G401 (cell line): ENCODE measurements at places on chromosomes 7 and 10.

DNA sequence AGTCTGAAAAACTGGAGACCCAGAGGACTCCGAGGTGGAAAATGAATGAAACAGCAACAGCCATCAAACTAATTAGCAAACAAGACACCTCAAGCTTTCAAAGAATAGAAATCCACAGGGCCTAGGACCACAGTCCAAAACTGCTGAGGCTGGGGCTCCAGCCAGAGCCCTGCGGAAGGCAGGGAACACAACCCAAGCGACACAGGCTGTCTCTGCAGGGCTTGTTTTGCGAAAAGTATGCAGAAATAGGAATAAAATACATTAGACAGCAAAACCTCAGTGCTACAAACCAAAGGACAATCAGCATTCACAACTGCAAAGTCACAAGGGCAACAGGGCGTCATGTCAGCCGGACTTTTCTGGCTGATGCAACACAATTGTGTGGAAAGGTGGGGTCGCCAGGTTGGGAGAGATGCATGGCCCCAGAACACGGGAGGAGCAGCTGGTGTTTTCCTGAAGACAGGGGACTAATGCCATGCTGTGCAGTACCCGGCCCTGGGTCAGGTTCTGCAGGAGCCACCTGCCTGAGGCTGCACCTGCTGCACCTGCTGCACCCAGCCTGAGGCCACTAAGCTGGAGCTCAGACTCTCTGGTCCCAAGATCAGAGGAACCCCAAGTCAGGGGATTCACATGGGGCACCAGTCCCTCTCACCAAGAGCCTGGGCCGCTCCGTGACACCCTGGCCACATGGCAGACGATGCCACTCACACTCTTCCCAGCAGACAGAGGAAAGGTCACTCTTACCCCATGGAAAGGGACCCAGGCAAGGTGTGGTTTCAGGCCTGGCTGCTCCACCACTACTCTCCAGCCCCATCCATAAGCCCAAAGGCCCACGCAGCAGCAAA, 74.2 kb downstream of the MAD1L1 start:
- peak; percentile 45 for DNase-seq

DNA sequence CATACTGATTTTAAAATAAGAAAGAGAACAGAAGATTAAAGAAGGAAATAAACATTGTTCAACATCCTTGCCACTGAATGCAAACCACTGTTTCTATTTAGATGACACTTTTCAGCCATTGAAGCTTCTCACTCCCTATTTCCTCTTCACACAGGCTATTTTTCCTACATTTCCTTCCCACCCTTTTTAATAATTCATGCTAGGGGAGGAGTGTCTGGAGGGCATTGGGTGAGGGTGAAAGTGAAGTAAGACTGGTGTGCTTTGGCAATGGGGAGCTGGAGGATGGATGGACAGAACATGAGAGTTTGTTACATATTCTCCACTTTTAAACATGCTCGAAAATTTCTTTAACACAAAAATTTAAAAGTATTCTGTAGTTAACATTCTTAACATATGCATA, 168.8 kb upstream of the GLI3 start:
- DNase-seq: no peak

GRCh38 chr7:27435461-27435860, 192.9 kb downstream of the EVX1 start:
- no peak for DNase-seq

- DNase-seq: no peak
Measured at GRCh38 chr7:142813226-142813625, 41.6 kb upstream of the EPHB6 start.

DNA sequence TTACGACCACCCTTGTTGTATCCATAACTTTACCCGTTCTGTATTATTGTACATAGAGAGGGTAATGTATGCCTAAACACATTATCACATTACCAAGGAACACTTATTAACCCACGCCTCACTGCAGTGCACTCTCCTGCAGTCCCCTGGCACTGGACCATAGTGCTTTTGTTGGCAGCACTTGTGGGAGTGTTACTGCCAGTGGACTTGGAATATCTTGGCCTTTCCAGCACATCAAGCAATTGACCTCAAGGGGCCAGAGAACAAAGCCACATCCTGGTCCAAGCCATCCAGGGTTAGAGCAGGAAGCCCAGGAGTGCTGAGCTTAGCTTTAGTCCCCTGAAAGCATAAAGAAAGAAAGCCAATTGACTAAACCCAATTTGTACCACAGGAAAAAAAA, 304.2 kb downstream of the PCDH15 start:
- DNase-seq: no peak

GRCh38 chr7:138880881-138881578, 83.0 kb upstream of the ATP6V0A4 start:
- DNase-seq: no peak

- no peak for DNase-seq
Measured at GRCh38 chr10:11442001-11442773, 169.3 kb downstream of the USP6NL start.

GRCh38 chr7:144866189-144866588, 30.3 kb upstream of the TPK1 start:
- DNase-seq: no peak

DNA sequence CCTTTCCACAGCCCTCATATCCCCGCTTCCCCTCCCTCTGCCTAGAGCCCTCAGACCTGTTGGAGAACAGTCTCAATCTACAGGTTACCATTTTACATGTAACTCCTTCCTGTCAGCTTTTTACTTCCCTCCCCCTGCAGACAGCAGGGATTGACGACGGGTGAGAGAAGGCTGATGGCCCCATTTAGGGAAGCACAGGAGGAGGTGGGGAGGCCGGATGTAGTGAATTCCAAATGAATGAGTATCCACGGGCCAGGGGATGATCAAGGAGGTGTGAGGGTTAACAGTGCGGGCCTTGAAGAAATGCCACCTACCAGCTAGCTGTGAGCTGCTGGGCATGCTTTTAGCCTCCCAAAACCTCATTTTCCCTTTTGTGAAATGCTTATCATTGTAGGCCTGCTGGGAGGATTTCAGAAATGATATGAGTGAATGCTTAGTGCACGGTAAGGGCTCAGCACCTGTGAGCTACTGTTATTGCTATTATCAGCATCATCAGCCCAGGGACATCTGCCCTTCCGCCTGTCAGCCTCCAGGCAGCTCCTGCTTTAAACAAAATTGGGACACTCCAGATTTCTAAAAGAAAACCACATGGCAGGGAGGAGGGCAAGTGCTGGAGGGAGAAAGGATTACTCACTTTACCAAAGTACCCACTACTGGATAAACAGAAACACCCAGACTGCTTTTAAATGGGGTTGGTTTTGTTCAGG, 6.5 kb upstream of the NANOS1 start:
- DNase-seq: no peak

- no peak for DNase-seq
Measured at GRCh38 chr7:31981874-31982390, 88.3 kb downstream of the PDE1C start.

DNA sequence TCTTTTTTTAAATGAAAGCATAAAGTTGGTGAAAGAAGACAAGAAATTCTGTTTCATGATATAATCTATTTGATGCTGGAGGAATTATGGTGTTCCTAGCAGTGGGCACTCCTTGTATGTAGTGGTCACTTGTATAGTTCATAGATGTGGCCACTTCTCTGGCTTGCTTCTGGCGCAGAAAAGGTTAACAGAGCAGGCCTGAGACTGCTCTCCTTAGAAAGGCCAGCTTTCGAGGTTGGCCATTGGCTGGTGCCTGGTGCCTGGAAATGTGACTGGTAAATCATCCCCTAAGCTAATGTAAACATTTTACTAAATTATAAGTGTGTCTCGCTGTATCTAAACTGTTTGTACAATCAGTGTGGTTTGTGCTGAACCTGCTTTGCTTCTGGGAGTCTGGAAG, 276.1 kb downstream of the PHTF2 start:
- no peak for DNase-seq
